GM12864 (cell line): ENCODE measurements at places on chromosomes 2 and 18.

DNA sequence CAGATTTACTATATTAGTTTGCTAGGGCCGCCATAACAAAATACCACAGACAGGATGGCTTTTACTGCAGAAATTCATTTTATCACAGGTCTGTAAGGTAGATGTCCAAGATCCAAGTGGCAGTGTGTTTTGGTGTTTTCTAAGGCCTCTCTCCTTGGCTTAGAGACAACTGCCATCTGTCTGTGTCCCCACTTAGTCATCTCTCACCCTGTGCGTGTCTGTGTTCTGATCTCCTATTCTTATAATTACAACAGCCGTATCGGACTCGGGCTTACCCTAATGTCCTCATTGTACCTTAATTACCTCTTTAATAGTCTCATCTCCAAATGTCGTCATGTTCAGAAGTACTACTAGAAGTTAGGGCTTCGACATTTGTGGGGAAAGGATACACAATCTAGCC, 362.3 kb upstream of the CDH19 start:
- DNase-seq, result no peak

DNA sequence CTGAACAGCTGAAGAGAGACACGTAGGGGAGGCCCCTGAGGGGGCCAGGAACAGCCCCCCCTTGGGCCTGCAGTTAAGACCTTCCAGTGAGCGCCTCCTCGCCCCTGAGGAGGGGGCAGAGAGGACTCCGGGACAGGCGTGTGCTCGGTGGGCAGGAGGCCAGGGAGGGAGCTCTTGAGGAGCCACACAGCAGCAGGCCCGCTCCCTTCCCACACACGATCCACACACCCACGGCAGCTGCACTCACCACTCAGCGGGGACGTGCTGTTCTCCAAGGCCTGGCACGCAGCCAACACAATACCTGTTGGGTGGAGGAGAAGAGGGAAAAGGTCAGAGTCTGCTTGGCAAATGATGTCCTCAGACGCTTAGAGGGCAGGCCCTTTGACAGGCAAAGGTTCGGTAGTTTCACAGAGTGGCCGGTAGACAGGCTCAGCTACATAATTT, 39.0 kb downstream of the TGFA start:
- DNase-seq, result no peak

- no peak for DNase-seq
Measured at GRCh38 chr2:195608768-195609454, 48.1 kb upstream of the SLC39A10 start.

- no peak for DNase-seq
Measured at GRCh38 chr2:46929612-46930011, 14.0 kb upstream of the MCFD2 start.

GRCh38 chr18:41145516-41145915, 809.5 kb upstream of the PIK3C3 start:
- DNase-seq, result no peak

DNA sequence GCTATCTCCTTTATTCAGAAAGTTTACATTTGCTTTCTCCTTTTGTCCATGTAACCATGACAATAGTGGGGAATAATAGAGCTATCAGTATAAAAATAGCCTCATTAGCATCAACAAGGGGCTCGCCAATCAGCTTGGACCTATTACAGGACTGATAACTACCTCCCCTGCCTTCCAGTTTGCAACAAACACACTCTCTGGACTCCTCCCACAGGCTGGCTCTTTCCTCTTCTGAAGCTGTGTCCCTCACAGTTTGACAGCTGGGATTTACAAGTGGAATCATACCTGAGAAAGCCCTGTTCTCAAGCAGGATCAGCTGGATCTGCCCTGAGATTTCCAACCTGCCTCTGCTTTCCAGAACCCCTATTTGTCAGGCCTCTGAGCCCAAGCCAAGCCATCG, 162.5 kb downstream of the GRB14 start:
- no peak for DNase-seq

- no peak for DNase-seq
Measured at GRCh38 chr18:3675994-3676393, 226.0 kb downstream of the TGIF1 start.

DNA sequence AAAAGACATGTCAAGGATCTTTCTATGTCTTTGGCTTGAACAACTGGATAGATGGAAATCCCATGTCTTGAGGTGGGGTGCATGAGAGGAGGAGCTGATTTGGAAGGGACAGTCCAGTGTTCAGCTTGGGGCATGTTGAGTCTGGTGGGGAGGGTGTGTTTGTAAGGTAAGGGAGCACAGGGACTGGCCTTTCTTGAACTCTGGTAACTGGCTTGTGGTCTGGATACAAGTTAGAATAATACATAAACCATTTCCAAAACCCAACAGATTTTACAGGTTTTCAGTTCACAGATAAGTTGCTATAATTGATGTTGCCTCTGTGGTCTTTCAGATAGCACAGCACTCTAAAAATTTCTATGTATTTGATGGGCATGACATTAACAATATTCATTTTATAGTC, 24.2 kb downstream of the RHBDD1 start:
- DNase-seq, result no peak

- peak; percentile 55 for DNase-seq
Measured at GRCh38 chr2:85853499-85854165, 35.2 kb downstream of the ST3GAL5 start.

DNA sequence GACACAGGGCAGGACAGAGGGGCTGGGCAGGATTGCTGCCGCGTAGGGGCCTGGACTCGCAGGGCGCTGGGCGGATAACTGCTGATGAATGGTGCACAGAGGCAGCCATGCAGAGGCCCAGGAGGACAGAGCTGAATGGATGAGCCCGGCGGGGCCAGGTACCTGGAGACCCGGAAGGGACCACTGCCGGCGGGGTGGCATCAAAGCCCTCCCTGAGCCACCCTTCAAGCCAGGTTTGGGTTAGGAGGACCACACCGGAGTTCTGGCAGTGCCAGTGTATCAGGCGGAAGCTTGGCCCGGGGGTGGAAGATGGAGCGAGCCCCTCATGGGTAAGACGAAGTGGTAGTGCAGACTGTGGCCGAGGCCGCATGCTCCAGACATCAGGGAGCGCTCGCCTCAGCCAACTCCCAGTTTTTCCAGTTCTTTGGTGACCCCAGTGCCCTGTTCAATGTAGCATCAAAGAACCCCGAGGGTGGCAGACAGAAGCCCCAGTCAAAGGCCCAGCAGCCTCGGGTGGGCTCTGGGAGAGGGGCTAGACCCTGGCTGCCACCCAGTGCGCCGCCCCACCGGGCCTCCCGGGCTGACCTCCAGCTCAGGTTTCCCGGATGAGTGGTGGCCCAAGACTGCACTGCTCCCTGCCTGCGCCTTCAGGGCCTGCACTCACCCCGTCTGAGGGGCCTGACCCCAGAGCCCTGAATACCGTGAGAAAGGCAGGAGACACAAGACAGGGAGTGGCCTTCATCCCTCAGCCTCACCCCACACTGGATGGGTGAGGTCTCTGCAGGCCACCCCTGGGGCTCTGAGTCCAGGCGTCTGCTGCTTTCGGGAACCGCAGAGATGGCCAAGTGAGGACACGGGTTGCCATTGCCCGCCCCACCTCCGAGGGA, 50.9 kb downstream of the ACAA2 start:
- DNase-seq, result no peak

GRCh38 chr2:179141206-179141605, 91.3 kb upstream of the CCDC141 start:
- no peak for DNase-seq

- DNase-seq, result no peak
Measured at GRCh38 chr2:238168196-238169047, 9.7 kb downstream of the ERFE start.

DNA sequence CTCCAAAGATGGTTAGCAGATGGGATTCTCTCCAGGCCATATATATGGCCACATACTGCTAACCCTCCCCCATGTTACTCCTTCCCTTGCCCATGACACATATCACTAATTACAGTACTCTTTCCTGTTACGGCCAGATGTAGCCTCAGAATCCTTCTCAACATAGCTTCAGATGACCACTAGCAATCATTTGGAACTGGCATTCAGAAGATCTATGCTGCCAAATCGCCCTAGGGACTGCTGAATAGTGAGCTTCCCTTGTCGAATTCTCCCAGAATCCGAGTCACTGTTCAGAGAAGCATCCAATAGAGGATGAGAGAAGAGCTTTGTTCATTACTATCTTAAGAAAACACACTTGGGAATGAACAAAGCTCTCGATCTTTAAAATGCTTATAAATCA, 121.2 kb upstream of the TANK start:
- DNase-seq, result no peak

- DNase-seq, result no peak
Measured at GRCh38 chr2:103233691-103234090, 471.9 kb downstream of the TMEM182 start.

DNA sequence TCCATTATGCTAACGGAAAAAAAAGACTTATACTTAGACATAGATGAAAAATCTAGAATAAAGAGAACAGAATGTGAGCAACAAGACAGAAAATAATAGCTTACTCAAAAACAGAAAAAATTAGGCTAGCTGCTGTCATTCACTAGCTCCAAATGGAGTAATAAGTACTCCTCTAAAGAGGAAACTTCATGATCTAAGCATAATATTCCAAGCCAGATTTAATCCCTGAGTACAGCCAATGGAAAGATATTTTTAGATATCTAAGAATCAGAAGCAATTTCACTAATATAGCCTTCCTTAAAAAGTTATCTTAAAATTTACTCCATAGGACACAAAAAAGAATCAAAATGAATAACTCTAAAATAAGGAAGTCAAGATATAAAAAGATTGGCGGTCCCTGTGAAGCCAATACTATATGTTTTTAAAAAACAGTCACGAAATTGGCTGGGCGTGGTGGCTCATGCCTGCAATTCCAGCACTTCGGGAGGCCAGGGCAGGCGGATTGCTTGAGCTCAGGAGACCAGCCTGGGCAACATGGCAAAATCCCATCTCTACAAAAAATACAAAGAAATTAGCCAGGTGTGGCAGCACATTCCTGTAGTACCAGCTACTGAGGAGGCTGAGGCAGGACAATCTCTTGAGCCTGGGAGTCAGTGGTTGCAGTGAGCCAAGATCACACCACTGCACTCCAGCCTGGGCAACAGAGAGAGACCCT, 123.2 kb upstream of the BCL2L11 start:
- DNase-seq, result no peak

DNA sequence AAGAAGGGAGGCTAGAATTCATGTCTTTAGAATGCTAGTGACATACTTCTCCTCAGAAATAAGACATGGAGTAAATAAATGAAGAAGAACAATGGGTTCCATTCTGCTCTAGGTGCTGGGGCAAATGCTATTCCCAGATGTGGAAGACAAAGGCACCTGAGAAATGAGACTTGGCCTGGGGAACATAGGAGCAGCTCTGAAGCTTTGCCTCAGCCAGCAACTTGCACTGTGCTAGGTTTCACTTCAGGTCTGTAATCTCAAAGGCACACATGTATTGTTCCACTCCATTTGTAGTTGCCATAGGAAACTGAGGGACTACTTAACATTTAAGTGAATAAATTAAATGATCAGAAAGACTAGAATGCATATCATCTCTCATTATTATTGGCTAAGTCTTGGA, 538.9 kb upstream of the REG3G start:
- no peak for DNase-seq

DNA sequence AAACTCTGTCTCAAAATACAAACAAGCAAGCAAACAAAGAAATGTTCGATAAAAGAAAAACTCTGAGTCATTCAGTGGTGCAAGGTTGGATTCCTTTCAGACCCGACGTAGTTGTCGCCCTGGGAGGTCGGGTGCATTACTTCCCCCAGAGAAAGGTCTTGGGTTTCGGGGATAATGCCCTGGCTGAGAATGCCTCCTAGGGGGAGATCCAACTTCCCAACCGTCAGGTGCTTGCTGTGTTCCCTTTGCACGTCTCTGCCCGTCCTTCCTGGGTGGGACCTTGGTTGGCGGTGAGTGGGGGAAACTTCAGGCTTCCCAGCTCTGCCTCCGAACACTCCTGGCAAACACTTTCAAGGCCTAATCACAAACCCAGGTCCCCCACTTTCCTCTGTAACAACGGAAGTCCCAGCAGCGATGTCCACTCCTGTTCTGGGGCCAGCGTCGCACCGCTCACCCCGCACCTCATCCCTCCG, 609 bp downstream of the TPGS2 start:
- DNase-seq, result no peak
